Left lung (tissue), 14 donors: ENCODE measurements at places on chromosomes 5 and 9. TPM values are rescaled to one million over a fixed set of nuclear protein-coding genes. Genes with fewer than 3 reads are reported as not detected.

- DNase-seq: no peak
Observed at GRCh38 chr5:144453753-144454152, 283.1 kb downstream of the KCTD16 start.

DNA sequence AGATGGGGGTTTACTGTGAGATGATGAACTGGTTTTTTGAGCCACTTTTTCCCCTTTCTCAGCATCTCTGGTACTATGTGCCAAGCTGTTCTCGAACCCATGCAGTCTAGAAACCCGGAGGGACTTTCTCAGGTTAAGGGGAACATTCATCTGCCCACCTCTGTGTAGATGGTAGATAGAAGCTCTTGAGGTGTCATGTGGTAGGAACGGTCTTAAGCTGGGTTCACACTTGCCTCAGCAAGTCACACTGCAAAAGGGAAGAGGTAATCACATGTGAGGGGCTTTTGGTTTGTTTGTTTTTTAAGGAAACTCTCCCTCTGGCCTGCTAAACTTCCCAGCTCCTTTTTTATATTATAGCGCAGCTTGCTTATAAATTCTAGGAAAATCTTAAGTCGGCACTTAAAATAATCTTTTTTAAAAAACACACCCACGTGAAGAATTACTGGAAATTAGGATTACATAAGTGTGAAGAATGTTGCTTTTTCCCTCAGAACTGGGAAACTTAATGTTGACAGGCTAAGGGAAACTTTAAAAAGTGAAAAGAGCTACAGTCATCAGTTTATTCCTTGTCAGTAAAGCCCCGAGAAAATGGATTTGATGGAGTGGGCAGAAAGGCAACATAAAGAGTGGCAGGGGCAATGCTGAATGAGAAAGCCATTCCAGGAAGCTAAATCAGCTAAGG, 430.3 kb downstream of the ARHGEF28 start:
- DNase-seq: no peak

DNA sequence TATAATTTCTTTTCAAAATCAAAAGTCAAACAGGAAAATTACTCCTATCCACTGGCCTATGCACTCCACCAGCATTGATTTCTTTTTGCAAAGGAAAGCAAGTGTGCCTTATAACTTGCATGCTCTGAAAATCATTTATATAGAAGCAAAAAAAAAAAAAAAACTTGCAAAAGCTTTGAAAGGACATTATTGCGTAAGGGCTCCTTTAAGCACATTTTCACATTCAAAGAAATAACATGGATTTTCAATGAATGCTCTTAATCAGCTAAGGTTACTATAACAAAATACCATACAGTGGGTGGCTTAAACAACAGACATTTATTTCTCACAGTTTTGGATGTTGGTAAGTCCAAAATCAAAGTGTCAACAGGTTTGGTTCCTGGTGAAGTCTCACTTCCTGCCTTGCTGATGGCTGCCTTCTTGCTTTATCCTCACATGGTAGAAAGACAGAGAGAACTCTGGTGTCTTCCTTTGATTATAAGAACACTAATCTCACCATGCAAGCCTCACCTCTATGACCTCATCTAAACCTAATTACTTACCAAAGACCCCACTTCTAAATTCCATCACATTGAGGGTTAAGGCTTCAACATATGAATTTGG, 755.2 kb upstream of the CDH10 start:
- DNase-seq: no peak

DNA sequence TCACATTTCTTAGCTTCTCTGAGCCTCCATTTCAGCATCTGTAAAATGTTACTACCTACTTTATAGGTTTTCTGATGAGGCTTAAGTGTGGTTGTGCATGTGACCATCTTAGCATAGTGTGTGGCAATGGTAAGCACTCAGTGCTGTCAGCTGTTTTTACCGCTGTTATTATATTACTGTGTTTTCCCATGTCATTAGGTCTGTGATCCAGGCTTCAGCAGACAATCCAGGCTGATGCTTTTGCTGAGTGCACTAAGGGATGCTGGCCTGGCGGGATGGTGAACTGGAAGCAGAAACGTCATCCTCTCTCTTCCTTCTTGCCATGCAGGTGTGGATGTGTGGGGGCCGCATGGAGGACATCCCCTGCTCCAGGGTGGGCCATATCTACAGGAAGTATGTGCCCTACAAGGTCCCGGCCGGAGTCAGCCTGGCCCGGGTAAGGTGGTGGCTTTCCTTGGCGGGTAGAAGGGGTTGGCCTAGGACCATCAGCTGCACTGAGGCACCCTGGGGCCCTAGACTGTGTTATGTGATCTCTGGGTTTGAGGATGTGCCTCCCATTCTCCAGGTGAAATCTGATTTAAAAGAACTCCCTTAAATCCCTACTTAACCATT, 41.9 kb upstream of the SAP30L start:
- no peak for DNase-seq

GRCh38 chr9:37678789-37679273, 28.1 kb downstream of the FRMPD1 start:
- DNase-seq: no peak

DNA sequence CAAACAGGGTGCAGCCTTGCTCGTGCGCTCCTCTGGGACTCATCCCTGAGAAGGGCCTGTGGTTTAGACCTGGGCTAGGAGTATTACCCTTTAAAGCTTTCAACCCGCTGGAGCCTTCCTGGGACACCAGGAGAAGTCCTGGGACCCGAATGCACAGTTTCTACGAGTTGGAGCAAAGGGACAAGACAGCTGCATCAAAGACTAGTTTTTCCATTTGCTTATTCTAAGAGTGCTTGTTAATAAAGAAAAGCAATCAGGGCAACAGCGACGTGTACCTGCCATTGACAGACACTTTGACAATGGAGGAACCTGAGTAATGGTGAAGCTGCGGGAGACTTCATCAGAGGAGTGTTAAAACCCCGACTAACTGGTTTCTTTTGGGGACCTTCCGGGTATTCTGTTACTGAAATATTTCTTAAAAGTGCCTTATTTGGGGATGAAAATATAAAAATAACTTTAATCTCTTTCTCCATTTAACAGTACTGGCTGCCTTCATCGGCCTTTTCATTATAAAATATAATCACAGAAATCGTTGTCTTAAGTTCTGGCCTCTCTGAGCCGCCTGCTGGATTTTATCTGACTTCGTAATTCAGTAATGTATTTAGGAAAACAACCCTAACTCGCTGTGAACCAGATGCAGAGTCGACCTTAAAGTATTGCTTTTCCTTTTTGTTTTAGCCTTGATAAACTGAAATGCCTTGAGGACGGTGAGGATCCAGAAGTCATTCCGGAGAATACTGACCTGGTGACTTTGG, 732 bp downstream of the SNAPC3 start:
- no peak for DNase-seq

Gene MATR3
- polyA plus RNA-seq: 603 TPM

Gene BHMT
- polyA plus RNA-seq: 1.4 TPM

Gene FLT4
- polyA plus RNA-seq: 37.1 TPM
